ENCODE measurements at places on chromosomes 6 and 20.

- DNase-seq = no peak
These were observed 14.0 kb upstream of the TAB2 start for GRCh38 chr6:149303468-149303867.

DNA sequence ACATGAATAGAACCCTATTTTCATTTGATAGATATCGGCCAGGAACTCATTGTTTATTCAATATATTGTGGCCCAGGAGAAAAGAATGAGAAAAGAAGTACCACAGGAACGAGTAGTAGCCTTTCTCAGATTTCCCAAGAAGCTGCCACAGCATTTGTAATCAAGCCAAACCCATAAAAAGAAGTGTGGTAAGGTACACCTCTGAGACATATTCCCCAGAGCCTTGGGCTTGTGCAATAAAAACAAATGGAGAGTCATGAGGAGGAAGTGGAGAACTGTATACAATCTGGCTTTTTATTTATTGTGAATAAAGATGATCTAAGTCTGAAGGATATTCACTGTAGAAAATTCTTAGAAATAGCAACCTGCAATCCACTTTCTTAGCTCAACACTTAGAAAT lies 36.7 kb downstream of the KIF6 start:
- peak; percentile 10 for DNase-seq

DNA sequence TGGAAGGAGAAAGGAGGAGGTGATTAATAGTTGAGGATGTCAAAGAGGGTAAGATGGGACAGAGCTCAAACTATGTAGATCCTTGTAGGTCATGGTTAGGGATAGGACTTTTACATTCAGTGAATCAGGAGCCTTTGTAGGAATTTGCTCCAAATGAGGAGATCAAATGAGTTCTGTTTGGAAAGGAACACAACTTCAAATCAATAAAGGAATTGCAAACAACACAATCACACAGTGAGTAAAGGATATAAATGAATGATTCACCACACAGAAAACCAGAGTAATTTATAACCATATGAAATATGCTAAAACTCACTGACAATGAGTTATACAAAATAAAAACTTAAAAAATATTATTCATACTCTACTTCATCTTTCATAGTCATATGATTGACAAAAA lies 480.8 kb upstream of the EPHA7 start:
- DNase-seq = no peak

- no peak for DNase-seq
These were observed 361.9 kb upstream of the JARID2 start for GRCh38 chr6:14883921-14884320.

- no peak for DNase-seq
These were observed 7.1 kb downstream of the PEX6 start for GRCh38 chr6:42971746-42972327.

DNA sequence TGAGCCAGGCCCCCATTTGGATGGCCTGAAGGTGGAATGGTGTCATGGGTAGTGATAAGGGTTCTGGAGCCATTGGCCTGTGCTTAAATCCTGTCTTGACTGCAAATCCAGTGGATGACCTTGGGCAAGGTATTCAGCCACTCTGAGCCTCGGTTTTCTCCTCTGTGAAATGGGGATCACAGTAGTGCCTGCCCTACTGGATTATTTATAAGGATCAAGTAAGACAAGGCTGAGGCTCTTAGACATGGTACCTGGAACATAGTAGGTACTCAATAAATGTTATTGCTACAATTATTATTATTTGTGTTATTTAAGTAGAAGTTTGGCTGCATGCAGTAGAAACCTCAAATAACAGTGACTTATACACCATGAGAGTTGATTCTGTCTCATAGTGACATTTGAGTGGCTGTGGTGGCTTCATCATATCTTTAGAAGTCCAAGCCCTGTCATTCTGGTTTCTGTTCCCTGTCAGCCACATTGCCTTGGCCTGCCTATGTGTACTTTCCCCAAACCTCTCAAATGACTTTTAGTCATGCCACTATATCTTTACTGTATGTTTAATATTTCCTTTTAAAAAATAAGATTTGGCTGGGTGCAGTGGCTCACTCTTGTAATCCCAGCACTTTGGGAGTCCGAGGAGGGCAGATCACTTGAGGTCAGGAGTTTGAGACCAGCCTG lies 37.6 kb upstream of the CHMP4B start:
- DNase-seq = no peak

DNA sequence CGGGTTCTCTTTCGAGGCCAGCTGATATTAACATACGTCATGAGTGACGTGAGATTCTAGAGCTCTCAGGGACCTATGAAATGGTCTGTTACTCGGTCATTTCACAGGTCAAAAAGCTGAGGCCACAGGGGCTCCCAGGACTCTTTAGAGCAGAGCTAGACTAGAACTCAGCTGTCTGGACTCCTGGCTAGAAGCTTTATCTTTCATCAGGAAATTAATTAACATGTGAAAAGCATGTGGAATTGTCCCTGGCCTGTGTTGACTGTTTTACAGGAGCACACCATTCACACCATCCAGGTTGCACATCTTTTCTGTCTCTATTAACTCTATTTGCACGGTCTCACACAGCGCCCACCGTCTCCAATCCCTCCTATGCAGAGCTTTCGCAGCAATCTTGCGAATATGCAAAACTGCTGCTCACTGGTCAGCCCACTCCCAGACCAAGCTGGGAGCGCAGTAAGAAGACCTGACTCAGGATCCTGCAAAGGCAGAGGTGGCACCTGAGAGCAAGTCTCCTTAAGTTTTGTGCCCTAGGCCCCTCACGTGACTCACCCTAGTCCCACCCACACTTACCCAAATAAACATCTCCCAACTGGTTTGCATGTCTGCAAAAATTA lies 522.5 kb downstream of the CD83 start:
- DNase-seq = no peak

GRCh38 chr6:43899830-43900229 lies 129.8 kb downstream of the VEGFA start:
- no peak for DNase-seq

GRCh38 chr20:32600681-32601237 lies 15.6 kb upstream of the NOL4L start:
- peak; percentile 31 for DNase-seq

DNA sequence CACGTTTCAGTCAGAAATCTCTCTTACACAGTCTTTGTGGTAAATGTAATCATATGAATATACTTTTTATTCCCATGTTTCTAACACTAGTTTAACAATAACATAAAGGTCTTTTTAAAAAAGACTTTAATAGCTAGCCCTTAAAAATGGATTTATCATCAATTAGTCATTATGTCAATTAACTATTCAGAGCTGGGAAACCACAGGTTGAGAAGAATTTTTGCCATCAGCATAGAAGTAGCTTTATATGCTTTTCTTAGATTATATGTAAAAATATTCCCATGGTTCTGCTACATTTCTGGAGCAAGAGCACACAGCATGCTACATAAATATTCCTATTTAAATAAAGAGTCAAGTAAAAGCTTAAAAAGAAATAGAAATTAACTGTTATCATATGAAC lies 35.5 kb downstream of the ASCC3 start:
- peak; percentile 1 for DNase-seq

DNA sequence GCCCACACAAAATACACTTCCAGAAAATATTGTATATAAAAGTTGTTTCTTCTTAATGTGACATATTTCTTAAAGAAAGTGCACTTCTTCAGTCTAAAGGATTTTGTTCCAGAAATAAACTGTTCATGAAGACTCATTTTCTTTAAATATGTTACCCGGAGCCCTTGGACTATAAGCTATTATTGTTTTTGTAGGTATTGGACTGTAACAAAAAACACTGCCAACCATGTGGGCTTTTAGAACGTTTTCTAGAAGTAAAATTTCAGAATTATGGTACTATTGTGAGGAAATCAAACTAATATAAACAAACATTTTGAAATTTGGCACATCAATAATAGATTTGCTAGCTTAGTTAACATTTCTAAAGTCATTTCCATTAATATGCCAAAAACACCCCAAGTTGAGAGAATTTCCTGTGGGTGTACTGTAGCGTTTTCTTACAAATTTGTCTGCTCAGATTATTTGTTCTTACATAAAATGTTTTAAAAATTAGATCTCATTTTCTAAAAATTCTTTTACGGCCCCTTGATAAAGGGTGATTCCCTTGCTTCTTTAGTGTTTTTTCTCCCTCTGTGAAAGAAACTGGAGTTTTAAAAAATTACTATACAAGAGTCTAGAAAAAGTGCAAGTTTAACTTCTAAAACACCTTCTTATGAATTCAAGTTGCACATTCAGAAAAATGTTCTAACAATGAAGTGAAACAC lies 3.4 kb downstream of the NKX2-4 start:
- DNase-seq = no peak

GRCh38 chr20:47960769-47961541 lies 175.7 kb upstream of the SULF2 start:
- no peak for DNase-seq

DNA sequence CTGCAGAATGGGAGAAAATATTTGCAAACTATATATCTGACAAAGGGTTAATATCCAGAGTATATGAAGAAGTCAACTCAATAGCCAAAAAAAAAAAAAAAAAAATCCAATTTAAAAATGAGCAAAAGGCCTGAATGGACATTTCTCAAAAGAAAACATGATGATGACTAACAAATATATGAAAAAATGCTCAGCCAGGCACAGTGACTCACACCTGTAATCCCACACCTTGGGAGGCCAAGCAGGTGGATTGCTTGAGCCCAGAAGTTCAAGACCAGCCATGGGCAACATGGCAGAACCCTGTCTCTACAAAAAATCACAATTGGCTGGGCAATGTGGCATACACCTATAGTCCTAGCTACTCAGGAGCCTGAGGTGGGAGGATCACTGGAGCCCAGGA lies 2.1 kb upstream of the ECHDC1 start:
- peak; percentile 23 for DNase-seq

DNA sequence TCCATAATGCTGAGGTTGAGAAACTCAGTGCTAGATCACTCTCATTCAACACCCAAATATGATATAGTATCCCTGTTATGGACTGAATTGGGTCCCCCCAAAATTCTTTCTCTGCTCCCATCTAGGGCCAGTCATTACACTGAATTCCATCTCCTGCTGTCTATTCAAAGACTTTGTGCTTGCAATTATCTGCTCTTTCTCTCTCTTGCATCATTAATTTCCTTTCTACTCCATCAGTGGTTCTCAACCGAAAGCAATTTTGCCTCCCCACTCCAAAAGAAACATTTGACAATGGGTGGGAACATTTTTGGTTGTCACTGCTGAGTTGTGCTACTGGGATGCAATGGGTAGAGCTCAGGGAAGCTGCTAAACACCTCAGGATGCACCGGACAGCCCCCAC lies 271.5 kb upstream of the CDYL start:
- DNase-seq = no peak

GRCh38 chr6:23630726-23631635 lies 495.0 kb upstream of the NRSN1 start:
- DNase-seq = no peak

- no peak for DNase-seq
These were observed 22.5 kb upstream of the MMS22L start for GRCh38 chr6:97305414-97306066.

- no peak for DNase-seq
These were observed 41.6 kb upstream of the CD93 start for GRCh38 chr20:23127506-23128279.

- no peak for DNase-seq
These were observed 110.4 kb downstream of the RIN2 start for GRCh38 chr20:19868441-19868840.

DNA sequence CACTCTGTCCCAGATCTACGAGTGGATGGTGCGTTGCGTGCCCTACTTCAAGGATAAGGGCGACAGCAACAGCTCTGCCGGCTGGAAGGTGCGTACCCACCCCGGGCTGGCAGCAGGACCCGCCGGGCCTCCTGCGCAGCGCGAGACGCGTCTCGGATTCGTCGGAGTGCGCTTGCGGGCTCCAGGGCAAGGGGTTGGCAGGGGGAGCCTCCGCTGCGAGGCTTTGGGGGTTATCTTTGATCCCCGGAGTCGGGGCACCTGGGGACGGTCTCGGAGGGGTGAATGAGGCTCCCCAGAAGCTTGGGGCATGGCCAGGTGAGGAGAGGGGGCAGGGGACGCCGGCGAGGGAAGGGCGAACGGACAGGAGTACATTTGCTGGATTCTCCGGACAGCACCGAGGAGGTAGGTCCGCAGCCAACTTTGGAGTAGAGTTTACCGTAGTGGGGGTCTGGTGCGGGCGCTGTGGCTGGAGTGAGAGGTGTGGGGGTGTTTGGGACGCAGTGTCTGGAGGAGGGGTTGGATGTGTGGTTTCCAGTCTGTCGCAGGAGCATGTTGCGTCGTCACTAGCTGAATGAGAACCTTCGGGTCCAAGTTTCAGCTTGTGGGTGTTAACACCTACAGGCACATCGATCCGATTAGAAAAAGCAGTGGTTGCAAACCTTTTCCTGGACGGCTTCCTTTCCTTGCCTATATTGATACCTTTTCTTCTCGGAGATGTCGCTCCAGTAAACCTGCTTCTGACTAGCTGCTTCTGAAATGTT lies 1.2 kb downstream of the FOXO3 start:
- DNase-seq = peak; percentile 53

DNA sequence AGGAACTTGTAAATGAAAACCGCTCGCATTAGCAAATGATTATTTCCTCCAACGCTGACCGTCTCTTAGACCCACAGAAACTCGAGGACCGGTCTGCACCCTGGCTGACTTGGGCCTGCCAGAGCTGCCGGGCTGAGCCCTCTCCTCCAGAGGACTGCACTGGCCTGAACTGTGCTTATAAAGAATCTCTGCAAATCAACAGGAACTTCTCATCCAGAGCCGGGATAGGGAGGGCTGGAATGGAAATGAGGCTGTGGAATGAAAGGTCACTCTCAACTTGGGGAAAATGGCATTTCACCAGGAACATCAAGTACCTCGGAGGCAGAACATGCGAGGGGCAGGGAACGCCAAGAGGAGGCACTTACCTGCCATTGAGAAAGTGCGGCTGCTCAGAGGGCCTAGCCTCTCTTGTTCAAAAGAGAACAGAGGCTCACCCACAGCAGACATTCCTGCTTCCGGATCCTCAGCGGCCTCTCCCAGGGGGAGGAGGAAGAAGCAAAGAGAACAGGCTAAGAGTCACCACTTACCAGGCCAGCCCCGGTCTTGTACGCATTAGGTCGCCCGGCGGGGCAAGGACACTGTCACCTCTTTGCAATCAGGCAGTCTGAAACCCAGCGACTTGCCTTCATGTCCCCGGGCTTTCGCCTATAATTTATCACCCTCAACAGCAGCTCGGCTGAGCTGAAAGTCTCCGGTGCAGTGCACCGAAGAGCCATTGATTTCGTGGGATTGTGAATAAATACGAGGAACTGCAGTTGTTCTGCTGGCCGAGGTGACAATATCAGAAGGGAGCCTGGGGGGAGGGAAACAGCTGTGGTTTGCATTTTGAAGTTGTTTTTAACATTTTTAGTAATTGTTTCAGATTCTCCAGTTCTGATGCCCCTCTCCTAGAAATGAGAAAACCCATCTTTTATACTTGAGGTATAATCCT lies 37.6 kb downstream of the ZMYND8 start:
- DNase-seq = peak; percentile 89

Data from ELR (cell line).